ENCODE measurements at places on chromosomes 4 and X.
A peak's percentile ranks its signal among the peaks of the same experiment; 100 is the strongest.

GRCh38 chr4:150782921-150783320, 201.0 kb downstream of the MAB21L2 start:
- H3K4me1 ChIP-seq: no peaks in the 10 kb centered on the region
- no peak overlapping the region for H3K27ac ChIP-seq
- no peak overlapping the region for H3K4me3 ChIP-seq
- no peak for DNase-seq
- no peaks in the 10 kb centered on the region for H3K27me3 ChIP-seq

GRCh38 chr4:25770847-25771246, 91.9 kb downstream of the SEL1L3 start:
- no peak overlapping the region for H3K27ac ChIP-seq
- DNase-seq: no peak
- peaks cover 32% of the 10 kb centered on the region for H3K36me3 ChIP-seq
- H3K27me3 ChIP-seq: no peaks in the 10 kb centered on the region
- H3K4me3 ChIP-seq: no peak overlapping the region

- H3K27me3 ChIP-seq: no peaks in the 10 kb centered on the region
- H3K4me1 ChIP-seq: no peaks in the 10 kb centered on the region
- no peak for DNase-seq
- H3K36me3 ChIP-seq: no peaks in the 10 kb centered on the region
- H3K4me3 ChIP-seq: no peak overlapping the region
Observed at GRCh38 chrX:39677585-39677977, 420.2 kb downstream of the BCOR start.

DNA sequence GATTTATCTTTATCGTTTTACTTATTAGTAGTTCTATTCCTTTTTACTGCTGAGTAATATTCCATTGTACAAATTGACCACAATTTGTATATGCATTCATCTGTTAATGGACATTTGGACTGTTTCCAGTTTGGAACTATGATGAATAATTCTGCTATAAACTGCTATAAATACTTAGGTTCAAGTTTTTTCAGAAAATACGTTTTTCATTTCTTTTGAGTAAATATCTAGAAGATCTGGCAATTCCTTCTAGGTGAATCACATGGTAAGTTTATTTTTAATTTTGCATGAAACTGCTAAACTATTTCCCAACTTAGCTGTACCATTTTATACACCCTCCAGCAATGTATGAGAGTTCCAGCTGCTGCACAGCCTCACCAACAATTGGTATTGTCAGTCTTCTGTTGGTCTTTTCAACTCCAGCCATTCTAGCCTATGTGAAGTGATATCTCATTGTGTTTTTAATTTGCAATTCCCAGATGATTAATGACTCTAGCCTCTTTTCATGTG, 22.2 kb downstream of the LIN54 start:
- no peaks in the 10 kb centered on the region for H3K4me1 ChIP-seq
- H3K36me3 ChIP-seq: no peaks in the 10 kb centered on the region
- no peak for DNase-seq
- H3K27me3 ChIP-seq: no peaks in the 10 kb centered on the region

- H3K36me3 ChIP-seq: no peaks in the 10 kb centered on the region
- no peak for DNase-seq
- no peak overlapping the region for H3K27ac ChIP-seq
- no peaks in the 10 kb centered on the region for H3K4me1 ChIP-seq
- no peaks in the 10 kb centered on the region for H3K27me3 ChIP-seq
Observed at GRCh38 chrX:134821901-134822300, 163.6 kb upstream of the PLAC1 start.

DNA sequence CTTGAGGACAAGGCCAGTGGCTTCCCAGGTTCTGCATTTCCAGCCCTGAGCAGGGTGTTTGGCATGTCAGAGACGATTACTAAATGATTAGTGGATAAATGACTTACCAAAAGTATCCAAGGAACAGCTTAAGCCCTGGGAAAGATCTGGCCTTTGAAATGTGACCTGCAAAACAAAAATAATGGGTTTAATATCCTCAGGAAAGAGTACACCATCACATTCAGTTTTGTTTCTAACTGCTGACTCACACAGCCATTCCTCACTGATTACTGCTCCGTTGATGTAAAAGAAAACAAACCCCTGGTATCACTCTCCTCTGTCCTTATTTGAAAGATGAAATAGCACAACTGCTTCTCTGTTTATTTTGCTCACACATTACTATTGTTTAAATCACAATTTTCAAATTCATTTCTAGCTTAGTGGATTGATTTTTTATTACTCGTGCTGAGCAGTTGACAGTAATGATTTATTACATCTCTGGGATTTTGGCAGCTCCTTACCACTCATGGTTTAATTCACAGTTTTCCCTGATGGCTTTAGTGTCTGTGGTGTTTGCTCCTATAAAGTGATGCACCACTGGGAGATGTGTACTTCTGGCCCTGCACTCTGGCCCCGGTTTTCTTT, 117.0 kb downstream of the CBLL2 start:
- no peaks in the 10 kb centered on the region for H3K36me3 ChIP-seq
- H3K4me1 ChIP-seq: no peaks in the 10 kb centered on the region
- no peaks in the 10 kb centered on the region for H3K27me3 ChIP-seq
- H3K27ac ChIP-seq: no peak overlapping the region

DNA sequence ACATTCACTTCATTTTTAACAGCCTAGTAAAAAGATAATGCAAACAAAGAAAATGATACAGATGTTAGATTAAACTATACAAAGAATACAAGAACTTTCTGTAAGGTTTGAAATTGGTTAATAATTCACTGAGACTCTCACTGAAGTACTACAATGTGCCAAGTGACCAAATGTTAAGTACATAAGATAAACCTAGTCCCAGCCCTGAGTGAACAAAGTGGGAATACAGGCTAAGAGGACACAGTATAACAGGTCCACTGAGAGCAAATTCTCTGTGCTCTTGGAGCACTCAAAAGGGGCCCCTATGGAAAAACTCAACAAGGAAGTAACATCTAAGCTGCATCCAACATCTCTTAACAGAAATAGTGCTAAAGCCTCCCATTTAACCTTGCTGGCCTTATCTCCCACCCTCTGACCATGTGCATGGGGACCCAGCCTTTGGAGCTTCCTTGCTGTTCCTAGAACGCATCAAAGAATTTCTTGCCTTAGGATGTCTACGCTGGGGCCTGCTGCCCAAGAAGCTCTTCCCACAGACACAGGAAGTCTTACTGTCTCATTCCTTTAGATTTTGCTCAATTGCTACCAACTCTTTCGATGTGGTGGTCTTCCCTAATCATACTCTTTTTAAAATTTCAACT, 113.4 kb downstream of the ZAR1 start:
- H3K36me3 ChIP-seq: peaks cover 13% of the 10 kb centered on the region
- DNase-seq: no peak
- H3K4me3 ChIP-seq: no peak overlapping the region
- H3K27ac ChIP-seq: no peak overlapping the region

- H3K27ac ChIP-seq: no peak overlapping the region
- no peak for DNase-seq
Observed at GRCh38 chr4:153282023-153282422, 62.5 kb upstream of the MND1 start.

GRCh38 chrX:154030266-154030665, 10.6 kb upstream of the IRAK1 start:
- no peaks in the 10 kb centered on the region for H3K4me1 ChIP-seq
- no peak overlapping the region for H3K4me3 ChIP-seq
- peaks cover 31% of the 10 kb centered on the region for H3K36me3 ChIP-seq

- H3K27me3 ChIP-seq: no peaks in the 10 kb centered on the region
- no peaks in the 10 kb centered on the region for H3K36me3 ChIP-seq
- no peaks in the 10 kb centered on the region for H3K4me1 ChIP-seq
- no peak overlapping the region for H3K4me3 ChIP-seq
- DNase-seq: no peak
Observed at GRCh38 chrX:109927663-109928273, 75.1 kb upstream of the TMEM164 start.

- no peak within 1 kb of the TSS for H3K4me3 ChIP-seq
- peaks cover 23% of the 10 kb centered on the region for H3K27me3 ChIP-seq
- no peak for DNase-seq
- H3K36me3 ChIP-seq: no peaks in the 10 kb centered on the region
- H3K27ac ChIP-seq: no peak within 1 kb of the TSS
Observed at GRCh38 chr4:82561786-82562563, at the start of gene TMEM150C. Gene TMEM150C, minus strand, starts transcription at chr4:82561988. Its CDS starts 57,331 bp downstream, at chr4:82504657.

DNA sequence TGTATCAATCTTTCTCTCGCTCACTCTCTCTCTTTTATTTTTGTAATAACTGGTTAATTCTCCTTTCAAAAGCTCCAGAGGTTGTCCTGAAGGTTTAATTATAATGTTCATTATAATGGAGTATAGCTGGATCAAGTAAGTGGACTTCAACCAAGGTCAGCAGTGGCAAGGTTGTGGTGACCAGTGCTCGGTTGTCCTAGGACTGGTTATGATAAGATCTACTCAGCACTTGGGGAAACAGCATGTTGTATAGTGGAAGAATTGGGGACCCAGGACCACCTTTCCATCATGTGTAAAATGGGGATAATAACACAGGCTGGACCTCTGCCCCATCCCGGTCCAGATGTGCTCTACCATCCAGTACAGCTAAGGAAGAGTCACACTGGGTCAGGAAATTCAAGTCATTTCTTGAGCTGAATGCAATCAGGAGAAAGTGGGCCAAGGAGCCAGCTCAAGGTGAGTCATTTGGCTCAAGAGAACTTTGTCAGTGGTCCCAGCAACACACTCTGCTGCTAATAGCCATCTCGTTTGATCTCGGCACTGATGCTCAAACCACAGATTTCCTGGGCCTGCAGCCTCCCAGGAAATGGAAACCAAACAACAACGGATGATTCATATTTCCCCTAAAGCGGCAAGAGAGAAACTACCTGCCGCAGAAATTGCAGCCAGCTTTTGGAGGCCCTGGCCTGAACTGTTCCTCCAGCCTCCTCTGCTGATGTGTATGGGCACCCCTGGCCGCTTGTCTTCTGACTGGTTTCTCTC, 123.6 kb upstream of the RBPJ start:
- no peaks in the 10 kb centered on the region for H3K27me3 ChIP-seq
- H3K4me3 ChIP-seq: peak overlapping the region; percentile 16
- peak; percentile 63 for DNase-seq
- peak overlapping the region; percentile 68 for H3K27ac ChIP-seq
- H3K4me1 ChIP-seq: peaks cover 20% of the 10 kb centered on the region

DNA sequence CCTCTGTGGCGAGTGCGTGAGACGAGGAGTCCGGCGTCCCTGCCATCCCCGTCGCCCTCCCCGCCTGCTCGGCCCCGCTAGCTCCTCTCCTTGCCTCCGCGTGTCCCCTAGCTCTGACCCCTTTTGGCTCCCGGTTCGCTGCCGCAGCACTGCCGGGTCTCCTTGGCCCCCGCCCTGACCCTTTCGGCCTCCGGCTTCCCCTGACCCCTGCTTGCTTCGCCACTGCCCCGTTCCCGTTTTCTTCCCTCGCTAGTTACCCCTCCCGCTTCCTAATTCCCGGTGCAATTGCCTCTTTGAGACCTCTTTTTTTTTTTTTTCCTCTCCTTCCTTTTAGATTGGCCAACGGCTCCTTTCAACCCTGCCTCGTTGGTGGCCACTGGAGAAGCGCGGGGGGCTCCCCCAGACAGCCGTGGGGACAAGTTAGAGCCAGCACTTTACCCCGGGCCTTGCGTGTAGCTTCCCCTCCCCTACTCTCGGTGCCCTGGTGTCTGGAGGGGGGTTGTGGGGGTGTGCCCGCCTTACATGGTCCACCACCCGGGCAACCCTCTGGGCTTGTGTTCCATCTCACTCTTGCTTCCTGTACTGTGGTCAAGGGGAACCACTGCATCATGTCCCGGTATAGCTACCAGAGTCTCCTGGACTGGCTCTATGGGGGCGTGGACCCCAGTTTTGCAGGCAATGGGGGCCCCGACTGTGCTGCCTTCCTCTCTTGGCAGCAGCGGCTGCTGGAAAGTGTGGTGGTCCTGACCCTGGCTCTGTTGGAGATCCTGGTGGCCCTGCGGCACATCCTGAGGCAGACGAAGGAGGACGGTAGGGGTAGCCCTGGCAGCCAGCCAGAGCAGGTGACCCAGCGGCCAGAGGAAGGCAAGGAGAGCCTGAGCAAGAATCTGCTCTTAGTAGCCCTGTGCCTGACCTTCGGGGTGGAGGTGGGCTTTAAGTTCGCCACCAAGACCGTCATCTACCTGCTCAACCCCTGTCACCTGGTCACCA, 548 bp downstream of the TMEM164 start:
- no peak for DNase-seq
- no peaks in the 10 kb centered on the region for H3K27me3 ChIP-seq
- peaks cover 8% of the 10 kb centered on the region for H3K4me1 ChIP-seq
- H3K36me3 ChIP-seq: no peaks in the 10 kb centered on the region

DNA sequence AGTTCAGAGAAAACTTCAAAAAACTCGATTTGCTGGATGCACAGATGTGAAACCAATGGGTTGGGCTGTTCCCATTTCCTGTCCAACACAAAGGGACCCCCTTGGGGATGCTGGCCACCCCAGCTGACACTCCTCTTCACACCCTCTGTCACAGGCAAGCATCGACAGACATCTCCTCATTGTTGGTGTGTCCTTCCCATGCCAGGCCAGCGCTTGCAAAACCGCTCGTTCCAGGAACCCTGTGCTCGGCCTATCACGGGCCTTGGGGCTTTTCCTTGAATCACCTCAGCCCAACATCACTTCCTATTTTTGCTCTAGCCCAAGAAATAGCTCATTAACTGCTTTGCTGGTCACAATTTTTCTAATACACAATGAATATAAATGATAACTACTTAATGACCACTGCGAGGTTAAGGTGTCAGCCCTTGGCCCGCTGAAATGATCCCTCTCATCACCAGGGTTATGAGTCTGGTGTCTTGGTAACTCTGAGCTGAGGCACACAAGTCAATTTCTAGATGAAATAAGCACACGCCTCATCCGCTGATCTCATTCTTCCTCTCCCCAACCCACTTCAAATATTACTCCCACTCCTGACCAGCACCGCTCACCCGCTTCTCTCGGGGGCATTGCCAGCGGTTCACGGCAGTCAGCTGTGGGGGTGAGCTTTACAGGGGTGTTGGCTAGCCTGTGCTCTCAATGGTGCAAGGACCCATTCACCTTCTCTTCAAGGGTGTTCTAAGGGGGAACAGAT, 32.3 kb downstream of the BCOR start:
- peaks cover 36% of the 10 kb centered on the region for H3K36me3 ChIP-seq
- H3K27me3 ChIP-seq: no peaks in the 10 kb centered on the region
- DNase-seq: no peak
- no peak overlapping the region for H3K27ac ChIP-seq
- H3K4me3 ChIP-seq: no peak overlapping the region
- H3K4me1 ChIP-seq: peaks cover 6% of the 10 kb centered on the region

GRCh38 chrX:151180400-151180799, 4.0 kb downstream of the GPR50 start:
- no peak overlapping the region for H3K27ac ChIP-seq
- DNase-seq: no peak
- no peak overlapping the region for H3K4me3 ChIP-seq
- no peaks in the 10 kb centered on the region for H3K4me1 ChIP-seq
- peaks cover 4% of the 10 kb centered on the region for H3K27me3 ChIP-seq
- no peaks in the 10 kb centered on the region for H3K36me3 ChIP-seq

Data from effector memory CD4-positive, alpha-beta T cell (primary cell).